ENCODE measurements at places on chromosomes 6 and 20. TPM values are rescaled to one million over a fixed set of nuclear protein-coding genes. Genes with fewer than 3 reads are reported as not detected.

DNA sequence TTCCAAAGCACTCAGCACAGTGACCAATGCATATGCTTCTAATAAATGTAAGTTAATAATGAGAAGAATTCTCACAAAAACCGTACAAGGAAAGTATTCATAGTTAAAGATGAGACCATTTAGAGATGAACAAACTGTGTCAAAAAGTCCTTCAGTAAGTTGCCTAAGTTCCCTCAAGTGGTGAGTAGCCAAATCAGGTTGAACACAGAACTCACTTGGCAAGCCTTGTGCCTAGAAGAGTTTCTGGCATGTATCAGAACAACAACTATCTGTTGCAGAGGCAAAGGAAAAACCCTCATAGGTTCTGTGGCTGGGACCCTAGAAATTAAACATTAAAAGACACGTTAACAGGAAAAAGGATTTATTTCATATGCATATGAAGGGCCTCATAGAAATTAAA lies 129.6 kb upstream of the DOK5 start:
- ATAC-seq, result no peak

The C20orf141 gene
- not detected for total RNA-seq

The C4B gene
- total RNA-seq, result 5.3 TPM

DNA sequence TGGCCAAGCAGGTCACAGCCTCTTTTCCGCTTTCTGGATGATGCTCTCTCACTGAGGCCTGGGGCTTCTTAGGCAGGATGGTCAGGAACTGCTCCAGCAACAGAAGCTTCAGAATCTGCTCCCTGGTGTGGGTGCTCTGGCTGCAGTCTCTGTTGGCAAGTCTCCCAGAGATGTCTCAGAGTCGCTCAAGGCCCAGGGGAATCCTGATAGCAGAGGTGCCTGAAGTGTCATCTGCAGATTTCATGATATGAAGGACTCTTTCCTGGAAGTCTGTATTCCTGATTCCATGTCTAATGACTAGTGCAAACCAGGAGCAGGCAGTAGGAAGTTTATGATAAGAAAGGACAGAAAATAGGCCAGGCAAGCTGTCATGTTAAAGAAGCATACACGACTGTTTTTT lies 20.3 kb downstream of the ZSCAN31 start:
- ATAC-seq, result no peak

DNA sequence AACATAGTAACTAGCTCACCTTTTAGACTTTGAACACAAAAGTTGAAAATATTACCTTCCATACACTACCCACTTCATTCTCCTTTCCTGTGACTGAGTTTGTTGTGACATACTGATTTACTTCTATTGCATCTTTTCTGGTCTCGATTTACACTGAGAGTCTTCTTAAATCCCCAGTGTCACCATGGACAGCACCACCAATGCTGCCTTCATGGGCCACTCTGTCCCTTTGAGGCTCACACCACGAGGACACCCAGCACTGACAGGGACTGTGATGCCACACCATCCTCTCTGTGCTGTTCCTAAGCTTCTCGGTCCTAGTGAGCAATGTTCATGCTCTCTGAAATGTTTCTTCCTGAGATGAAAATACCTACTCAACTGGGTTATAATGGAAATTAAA lies 337.1 kb upstream of the IRAK1BP1 start:
- ATAC-seq, result no peak

The PLA2G7 gene
- total RNA-seq, result 0.32 TPM

The BHLHE23 gene
- not detected for total RNA-seq

The LY6G5C gene
- total RNA-seq, result 0.72 TPM

DNA sequence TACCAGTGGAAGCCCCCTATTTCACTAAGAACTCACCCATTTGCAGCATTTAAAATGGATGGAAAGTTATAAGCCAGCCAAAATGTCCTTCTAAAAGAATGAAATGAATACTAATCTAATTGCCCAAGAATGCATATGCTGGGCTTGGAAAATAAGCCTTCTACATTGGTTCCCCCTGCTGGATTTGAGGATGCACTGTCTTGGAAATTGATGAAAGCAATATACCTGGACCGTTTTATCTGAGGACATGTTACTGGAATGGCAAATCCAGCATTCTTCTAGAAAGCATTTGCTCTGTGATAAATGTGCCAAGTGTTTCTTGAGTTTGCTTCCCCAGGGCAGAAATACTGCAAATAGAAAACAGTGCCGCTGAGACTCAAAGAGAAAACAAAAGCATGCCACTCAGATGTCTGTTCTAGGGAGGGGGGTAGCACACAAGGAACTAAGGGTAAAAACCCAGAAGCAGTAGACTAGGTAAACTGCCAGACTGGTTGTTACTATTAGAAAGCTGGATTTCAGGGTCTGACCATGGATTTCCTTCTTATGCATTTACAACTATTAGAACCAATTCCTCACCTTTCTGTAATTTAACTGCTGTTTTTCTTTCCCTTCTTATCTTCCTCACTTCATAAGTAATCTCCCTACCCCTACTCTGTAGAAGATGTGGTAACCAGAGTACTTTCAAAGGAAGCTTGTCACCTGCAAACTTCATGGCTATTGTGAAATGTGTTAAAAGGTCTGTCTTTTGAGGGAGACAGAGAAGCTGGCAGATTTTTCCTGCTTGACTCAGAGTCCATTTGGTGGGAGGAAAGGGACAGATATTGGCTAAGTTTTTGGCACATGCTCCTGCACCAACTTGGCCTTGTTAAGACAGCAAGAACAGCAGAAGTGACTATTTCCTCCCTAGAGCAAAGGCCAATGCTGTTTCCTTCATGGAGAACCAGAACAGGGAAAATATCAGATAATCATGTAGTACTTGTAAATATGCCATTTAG lies 642.6 kb downstream of the KIF16B start:
- ATAC-seq, result no peak

The PDE10A gene
- 0.72 TPM for total RNA-seq

- ATAC-seq, result no peak
Measured at GRCh38 chr6:16623731-16624130, 137.5 kb downstream of the ATXN1 start.

DNA sequence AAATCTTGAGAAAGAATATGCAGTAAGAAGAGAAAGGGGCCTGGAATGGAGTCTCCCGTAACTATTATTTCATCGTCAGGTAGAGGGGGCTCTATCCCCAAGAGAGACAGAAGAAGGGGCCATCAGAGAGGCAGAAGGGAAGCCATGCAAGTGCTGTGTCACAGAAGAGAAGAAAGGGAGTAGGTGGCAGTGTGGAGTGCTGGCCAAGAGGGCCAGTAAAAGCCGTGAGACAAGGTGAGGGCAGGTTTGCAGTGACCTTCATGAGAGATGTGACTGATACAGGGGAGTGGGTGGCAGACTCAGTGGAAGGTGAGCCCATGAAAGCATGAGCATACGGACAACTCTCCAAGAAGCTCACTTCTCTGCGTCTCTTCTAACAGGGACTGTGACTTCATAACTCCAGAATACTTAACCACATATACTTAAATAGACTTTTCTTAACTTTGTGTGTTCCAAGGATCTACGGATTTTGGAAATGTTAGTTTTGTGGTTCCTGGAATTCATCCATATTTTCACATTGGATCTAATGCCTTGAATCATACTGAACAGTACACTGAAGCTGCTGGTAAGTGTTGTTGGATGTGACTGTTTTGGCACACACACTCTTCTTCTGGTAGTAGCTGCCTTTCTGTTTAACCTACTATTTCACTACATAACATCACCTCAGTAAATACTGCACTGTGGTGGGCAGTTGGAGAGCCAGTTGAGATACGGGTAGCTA lies 15.6 kb downstream of the PM20D2 start:
- ATAC-seq, result no peak

- peak; percentile 36 for ATAC-seq
Measured at GRCh38 chr6:159094444-159095252, 49.9 kb upstream of the TAGAP start.

GRCh38 chr20:40265825-40266533 lies 423.1 kb downstream of the MAFB start:
- ATAC-seq, result peak; percentile 59

The EFCAB8 gene
- 0.48 TPM for total RNA-seq

GRCh38 chr6:34722451-34722850 lies 25.9 kb upstream of the ILRUN start:
- no peak for ATAC-seq

GRCh38 chr6:85429346-85429745 lies 20.5 kb upstream of the NT5E start:
- ATAC-seq, result no peak

The IL20RA gene
- 13.3 TPM for total RNA-seq

DNA sequence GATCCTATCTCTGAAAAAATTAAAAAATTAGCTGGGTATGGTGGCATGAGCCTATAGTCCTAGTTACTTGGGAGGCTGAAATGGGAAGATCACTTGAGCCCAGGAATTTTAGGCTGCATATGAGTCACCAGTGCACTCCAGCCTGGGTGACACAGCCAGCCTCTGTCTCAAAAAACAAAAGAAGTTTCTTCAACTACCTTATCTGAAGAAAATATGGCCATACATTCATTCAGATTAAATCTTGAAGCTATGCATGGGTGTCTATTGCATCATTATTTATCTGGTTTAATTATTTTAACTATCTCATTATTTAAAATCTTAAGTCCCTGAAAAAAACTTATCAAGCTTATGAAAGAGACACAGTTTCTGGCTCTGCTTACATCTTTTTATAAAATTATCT lies 204.1 kb downstream of the SIM1 start:
- no peak for ATAC-seq

GRCh38 chr20:64188682-64189529 lies 24.7 kb downstream of the MYT1 start:
- ATAC-seq, result no peak

- ATAC-seq, result no peak
Measured at GRCh38 chr6:7341271-7341670, 28.3 kb upstream of the SSR1 start.

DNA sequence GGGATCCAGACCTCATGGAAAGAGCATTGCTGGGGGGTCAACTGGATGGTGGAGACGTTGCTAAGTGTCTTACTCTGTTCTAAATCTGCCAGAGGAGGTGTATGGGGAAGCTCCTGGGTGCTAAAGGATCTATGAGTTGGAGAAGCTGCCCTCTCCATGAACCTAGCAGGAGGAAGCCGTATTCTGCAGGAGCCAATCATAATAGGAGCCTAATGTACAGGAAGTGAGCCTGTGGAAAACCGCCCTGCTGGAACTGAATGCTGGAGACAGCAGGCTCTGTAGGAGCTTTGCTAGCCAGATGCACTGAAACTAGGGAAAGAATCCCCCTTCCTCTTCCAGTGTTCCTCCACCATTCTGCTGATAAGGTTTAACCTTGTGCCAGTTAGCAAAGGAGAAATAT lies 10.9 kb downstream of the CASP8AP2 start:
- peak; percentile 45 for ATAC-seq

The HTR1B gene
- total RNA-seq, result 0.08 TPM

DNA sequence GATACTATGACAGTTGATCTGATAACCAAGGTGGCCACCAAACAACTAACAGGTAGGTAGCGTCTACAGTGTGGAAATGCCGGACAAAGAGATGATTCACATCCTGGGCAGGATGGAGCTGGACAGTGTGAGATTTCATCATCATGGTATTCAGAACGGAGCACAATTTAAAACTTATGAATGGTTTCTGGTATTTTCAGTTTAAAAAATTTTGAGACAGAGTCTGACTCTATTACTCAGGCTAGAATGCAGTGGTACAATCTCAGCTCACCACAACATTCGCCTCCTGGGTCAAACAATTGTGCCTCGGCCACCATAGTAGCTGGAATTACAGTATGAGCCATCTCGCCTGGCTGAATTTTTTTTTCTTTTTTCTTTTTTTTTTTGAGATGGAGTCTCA lies 43.8 kb downstream of the CEP57L1 start:
- ATAC-seq, result no peak

The MGME1 gene
- total RNA-seq, result 12.8 TPM

The DPM1 gene
- total RNA-seq, result 33.9 TPM

The PAK1IP1 gene
- total RNA-seq, result 15.3 TPM

DNA sequence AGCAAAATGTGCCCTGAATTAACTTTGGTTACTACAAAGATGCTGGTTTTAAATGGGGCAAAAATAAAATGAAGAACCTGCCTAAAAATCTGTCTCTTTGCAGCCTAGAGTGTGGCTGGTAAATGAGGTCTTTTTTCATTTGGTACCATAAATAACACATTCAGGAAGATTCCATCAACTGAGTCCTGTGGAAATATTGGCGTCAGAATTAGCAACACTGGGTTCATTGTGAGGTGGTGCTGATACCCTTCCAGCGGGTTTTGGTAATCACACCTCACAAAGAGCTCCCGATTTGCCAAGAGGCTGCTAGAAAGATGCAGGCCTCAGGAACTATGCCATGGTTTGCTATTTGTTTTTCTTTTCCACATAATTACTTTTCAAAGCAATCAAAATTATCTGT lies 55.3 kb downstream of the FAM50B start:
- no peak for ATAC-seq

The POU5F1 gene
- total RNA-seq, result 0.40 TPM

DNA sequence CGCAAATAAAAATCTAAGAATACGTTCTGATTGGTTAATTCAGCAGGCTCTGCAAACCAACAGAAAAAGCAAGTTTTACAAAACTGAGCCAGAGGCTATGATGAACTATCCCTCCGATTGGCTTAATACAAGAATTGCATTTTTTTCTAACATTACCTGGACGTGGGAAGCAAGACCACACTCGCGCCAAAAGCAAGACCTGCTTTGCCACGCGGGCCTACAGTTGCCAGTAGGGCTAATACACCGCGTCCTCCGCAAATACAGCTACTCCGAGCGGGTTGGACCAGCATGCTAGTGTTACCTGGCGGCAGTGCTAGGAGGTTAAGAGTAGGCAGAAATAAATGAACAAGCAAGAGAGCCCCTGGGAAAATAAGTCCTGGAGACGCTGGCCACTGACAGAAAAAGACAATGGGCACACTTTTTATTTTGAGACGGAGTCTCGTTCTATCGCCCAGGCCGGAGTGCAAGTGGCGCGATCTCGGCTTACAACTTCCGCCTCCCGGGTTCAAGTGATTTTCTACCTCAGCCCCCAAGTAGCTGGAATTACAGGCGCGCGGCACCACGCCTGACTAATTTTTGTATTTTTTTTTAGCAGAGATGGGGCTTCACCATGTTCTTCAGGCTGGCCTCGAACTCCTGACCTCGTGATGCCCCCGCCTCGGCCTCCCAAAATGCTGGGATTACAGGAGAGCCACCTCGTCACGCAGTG lies 131.9 kb upstream of the BTN3A2 start:
- ATAC-seq, result peak; percentile 46

DNA sequence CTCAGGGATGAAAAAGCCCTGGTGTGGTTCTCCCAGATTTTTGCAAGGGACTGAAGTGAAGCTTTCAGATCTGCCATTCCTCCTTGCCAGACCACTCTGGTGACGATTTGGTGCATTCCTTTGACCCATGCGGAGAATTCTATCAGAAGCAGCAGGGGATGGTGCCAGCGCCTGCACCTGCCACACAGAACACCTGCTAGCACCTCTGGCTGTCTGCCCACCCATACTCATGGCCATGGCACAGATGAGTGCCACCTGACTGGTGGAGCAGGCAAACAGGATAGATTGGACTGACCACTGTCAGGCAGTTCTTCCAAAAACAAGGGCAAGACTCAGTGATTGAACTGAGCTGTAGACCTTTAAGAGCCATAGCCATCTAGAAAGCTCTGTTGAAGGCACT lies 107.1 kb downstream of the CDYL start:
- no peak for ATAC-seq

GRCh38 chr6:147179809-147180208 lies 24.4 kb upstream of the STXBP5 start:
- no peak for ATAC-seq
